ENCODE measurements at places on chromosomes 3 and 15.

DNA sequence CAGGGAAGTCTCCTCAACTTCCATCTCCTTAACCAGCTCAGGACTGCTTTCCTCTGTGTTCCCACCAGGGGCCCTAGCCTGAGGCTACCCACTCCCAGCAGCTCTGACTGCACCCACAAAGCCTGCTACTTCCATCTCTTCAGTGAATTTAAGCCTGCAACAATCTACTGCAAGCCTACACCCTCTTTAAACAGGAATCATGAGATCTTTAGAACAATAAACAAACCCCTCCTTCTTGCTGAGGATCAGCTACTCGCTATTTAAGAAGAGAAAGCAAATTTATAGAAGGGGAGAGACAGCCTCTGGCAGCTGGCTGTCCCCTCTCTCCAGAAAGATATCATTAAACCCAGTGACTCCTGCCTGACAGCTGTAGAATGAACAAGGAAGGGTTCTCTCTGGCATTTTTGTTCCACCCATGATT lies 51.9 kb downstream of the ARHGAP31 start:
- no peak for DNase-seq

GRCh38 chr3:124639406-124640237 lies 90.6 kb upstream of the UMPS start:
- no peak for DNase-seq

DNA sequence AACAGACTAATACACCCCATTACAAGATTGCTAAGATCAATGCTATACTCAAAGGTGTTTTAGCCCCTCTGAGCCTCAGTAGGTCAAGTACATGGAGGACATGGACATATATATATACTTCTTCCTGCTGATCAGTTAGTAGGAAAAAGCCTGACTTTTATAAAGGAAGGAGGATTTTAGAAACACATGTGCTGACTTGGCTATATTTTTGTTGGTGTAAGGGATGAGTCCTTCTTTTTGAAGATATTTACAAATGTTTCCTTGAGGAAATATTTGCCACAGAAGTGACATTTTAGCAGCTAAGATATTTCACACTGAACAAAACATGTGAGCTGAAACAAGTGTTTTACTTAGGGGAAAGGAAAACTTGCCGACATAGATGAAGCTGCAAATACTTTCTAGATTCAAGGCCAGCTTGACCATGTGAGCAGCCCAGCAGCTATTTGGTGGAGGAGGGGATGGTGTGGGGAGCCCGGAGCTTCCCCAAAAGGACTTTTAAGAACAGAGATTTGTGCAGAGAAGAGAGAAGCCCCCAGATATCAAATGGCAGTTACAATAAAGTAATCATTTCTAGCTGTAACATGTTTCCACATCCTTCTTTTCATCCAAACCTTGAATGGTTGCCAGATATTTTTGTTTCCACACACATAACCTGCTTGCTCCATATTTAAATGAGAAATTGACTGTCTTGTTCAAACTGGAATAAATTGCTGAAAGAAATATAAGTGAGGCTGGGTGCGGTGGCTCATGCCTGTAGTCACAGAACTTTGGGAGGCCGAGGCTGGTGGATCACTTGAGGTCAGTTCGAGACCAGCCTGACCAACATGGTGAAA lies 111.7 kb upstream of the NR2F2 start:
- DNase-seq = no peak

DNA sequence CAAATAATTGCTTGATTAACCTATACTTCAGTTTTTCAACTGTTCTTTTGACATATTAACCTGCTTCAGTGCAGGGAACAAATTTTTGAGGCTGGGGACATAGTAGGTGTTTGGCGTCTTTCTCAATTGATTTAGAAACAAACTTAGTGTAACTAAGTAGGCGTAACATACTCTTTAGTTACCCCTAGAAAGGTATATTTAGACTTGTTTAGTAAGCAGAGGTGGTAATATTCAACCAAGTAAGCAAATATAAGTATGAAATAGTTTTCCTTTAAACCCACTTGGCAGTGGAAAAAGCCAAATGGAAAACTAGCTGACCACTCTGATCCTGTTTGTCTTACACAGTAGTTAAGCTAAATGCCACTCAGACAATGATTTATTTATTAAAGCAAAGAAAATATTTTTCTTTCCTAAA lies 113.2 kb downstream of the MBNL1 start:
- no peak for DNase-seq

- no peak for DNase-seq
Measured at GRCh38 chr3:171026597-171027293, at the start of gene SLC2A2. TSS of gene SLC2A2 (minus strand) at chr3:171026720. CDS start at chr3:171026670, 50 bp downstream.

- no peak for DNase-seq
Measured at GRCh38 chr3:159964166-159964973, 24.3 kb upstream of the IL12A start.

DNA sequence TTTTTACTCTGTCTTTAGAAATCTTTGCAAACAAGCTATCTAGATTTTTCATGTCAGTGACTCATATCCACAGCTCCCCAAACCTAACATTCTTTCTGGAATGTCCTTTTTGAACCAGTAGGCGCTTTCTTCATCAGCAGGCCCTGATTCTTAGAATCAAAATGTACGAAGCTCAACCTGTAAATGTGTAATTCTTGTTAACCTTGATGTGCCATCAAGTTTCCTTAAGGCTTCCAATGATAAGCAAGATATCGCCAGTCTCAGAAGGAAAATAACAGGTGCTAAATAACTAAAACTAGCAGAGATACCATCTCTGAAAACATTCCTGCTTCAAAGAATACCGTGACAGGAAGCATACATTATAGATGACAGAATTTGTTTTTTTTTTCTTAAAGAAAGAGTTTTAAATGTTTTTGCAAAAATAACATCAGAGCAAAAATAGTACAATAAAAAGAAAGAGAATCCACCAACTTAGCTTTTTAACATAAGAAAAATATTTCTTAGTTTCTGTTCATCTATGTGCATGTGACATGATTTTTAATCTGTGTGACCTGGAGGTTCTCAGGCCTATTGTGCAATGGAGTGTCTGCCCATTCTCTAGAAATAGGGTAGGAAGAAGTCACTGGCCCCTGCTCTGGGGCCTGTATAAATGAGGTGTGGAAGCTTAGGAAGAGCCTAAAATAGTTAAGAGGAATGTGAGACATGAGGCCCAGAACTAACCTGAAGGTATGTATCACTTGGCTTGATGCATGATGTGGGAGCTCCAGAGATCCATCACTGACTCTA lies 14.7 kb upstream of the SECISBP2L start:
- DNase-seq = no peak

- DNase-seq = no peak
Measured at GRCh38 chr3:27224197-27224596, 145.0 kb downstream of the NEK10 start.

DNA sequence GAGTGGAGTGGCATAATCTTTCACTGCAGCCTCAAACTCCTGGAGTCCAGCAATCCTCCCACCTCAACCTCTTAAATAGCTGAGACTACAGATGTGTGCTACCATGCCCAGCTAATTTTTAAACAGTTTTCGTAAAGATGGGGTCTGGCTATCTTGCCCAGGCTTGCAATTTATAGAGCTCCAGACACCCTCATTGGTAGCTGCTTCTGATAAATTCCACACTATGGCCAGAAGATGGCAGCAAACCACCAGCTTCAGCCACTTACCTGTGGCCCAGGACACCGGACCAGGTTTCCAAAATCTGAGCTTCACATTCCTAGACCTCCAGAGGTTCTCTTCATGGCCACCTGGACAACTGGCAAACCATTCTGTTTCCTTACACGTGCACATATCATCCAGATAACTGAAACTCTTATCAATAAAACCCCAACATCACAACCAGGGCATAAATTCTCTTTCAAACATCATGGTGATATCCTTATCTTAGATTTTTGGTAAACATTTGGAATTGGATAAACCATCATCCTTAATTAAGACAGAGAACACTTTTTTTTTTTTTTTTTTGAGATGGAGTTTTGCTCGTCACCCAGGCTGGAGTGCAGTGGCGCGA lies 28.9 kb downstream of the FBXW12 start:
- DNase-seq = peak; percentile 51

DNA sequence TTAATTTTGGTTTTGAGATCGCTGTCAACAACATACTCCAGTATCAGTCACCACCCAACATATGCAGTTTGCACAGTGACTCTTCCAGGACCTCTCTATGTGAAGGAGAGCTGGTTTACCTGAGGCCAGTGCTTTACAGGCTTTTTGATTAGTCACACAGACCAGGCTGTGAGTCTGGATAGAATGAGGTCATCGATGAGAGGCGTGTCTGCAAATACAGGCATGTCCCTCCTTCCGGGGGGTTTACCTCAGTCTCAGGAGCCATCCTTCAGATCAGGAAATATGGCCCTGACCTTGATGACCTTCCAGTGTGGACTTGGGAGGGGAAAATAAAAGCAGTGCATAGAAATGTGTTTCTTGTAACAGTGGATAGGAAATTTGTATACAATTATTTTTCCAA lies 46.9 kb downstream of the KBTBD12 start:
- no peak for DNase-seq

- DNase-seq = no peak
Measured at GRCh38 chr3:159765030-159765859, 223.4 kb upstream of the IL12A start.

DNA sequence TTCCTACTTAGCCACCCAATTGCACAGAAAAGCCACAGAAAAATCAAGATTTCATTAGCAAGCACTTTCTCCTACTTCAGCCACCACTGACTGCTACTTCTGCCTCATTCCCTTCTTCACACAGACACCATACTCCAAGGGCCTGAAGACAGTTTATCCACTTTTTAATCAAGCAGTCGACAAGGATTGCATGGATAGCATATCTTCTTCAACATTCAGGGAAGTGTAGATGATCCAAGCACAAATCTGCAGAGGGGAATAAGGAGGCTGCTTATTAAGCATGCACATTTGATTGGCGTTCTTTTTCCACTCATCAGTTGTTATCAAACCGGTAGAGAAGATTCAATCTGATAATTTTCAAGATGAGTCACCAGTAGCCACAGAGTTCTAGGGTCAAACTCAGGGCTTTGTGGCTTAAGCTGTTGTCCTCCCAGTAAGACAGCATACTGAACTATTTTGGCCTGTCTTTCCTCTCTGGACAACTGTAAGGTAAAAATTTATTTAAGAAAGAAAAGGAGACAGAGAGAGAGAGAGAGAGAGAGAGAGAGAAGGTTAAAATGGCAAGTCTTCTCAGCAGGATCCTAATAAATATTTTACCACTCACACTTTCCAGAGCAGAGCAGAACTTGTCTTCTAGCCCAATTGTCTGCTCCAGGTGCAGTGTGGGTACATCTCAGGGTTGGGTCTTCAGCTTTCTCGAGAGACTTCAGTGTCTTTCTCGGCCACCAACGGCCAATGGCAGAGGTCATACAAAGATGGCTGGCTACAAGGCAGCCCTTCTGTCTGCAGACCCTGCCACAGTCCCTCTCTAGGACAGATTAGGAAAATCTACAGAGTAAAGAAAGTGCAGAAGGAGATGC lies 80.6 kb upstream of the BHLHE40 start:
- DNase-seq = no peak

DNA sequence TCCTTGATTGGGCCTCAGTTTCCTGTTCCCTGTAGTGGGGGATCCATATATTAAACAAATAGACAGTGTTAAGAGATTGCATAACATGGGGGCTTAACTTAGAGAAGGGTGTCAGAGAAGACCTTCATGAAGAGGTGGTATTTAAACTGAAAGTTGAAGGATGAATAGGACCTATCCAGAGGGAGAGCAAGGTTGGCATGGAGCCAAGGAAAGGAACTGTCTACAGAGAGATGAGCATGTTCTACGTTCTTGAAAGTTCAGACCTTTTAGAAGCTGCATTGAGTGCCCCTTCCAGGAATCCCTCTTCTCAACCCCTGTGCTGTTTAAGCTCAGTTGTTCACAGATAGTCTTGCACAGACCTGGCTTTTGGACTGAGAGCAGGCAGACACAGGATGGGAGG lies 2.4 kb downstream of the HTD2 start:
- no peak for DNase-seq

GRCh38 chr15:43648649-43649429 lies at the start of gene CATSPER2:
TSS of gene CATSPER2 (minus strand) at chr15:43648844. CDS start at chr15:43648061, 783 bp downstream.
- no peak for DNase-seq

GRCh38 chr3:27275441-27275990 lies 93.7 kb downstream of the NEK10 start:
- no peak for DNase-seq

- DNase-seq = no peak
Measured at GRCh38 chr3:52240059-52240885, 1.3 kb upstream of the TWF2 start.

- DNase-seq = no peak
Measured at GRCh38 chr3:103075282-103075681, 640.5 kb downstream of the ZPLD1 start.

DNA sequence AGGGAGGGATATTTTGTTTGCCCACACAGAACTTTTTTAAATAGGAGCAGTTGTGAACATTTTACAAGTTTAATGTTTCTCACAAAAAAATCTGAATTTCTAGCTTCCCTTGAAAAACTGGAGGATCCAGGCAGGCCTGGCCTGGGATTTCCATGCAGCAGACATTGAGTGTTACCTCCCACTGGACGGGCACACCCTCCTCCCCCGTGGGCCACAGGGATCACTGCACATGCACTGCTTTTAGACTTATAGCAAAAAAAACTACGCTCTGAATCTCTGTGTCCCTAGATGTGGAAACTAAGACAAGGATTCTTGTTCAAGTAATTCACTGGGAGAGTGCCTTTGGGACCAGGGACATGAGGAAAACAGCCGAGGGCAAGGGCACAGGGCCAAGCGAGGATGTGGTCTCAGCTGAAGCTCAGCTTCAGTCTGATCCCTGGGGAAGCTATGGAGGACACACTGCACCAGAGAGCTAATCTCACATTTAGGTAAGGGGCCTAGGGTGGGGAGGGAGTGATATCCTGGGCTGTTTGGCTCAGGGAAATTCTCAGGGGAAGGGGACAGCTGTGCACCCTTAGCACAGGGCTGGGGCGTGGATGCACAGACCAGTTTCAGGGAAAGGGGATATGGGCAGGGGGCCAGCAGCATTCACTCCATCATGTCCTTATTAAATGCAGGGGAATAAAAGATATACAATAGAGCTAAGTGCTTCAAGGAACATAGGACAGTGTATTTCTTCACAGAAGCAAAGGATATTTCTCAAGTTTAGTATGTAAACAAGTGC lies 46.0 kb downstream of the FSIP1 start:
- DNase-seq = no peak

DNA sequence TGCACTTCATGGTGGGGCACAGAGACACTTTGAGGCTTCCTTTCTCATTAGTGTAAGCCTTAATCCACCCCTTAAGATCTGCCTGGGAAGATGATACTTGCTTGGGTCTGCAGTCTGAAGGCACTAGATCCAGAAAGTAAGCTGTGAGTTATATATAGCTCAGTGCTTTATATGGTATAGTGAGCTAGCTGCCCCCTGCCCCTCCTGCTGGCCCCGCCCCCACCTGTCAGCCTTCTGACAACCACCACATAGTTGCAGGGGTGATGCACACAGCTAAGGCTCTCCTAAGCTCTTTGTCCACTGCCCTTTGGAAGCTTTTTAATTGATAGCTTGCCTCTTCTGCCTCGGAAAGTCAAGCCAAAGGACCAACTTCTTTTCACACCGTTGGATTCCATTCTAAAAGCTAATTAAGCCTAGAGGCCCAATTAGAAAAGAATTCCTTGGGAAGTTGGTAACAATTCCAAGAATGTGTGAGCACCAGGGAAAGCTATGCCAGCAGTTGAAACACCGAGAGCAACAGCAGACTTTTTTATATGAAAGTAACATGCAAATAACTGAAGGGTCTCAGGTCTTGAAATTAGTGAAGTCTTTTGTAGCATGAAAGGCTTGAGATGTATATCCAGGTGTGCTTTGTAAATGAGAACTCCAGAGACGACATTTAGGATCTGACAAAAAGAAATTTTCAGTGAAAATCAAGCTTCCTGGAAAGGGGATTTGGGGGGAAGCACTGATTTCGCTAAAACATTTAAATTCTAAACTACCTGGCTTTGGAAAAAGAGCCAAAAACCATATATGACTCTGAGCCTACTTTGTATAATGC lies 2.3 kb downstream of the TPM1 start:
- DNase-seq = no peak
